Stimulated activated naive CD4-positive, alpha-beta T cell treated with Interleukin-2 at 50 U/mL for 16 hours (primary cell): ENCODE measurements at places on chromosomes 4 and X.

- peak; percentile 2 for DNase-seq
Measured at GRCh38 chr4:40121515-40121914, 64.9 kb downstream of the N4BP2 start.

DNA sequence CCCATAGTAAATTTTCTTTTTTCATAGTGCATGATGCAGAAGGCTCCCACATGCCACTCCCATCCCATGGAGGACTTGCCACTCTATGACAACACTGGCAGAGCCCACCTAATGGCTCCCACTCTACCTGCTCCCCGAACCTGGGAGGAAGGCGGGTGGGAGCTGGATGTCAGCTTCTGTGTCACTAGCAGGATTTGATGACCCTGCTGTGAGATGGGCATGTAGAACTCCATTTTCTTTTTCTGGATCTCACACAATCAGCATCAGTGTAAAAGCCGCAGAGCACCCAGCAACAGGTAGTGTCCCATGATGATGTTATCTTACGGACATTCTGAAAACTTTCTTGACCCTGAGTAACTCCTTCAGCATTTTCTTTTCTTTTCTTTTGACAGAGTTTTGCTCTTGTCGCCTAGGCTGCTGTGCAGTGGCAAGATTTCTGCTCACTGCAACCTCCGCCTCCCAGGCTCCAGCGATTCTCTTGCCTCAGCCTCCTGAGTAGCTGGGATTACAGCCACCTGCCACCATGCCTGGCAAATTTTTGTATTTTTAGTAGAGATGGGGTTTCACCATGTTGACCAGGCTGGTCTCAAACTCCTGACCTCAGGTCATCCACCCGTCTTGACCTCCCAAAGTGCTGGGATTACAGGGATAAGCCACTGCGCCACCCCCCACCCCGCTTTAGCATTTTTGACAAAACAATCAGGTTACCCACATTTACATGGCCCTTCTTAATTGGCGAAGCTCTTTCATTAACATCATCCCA, 15.0 kb upstream of the ADH1A start:
- DNase-seq: no peak

DNA sequence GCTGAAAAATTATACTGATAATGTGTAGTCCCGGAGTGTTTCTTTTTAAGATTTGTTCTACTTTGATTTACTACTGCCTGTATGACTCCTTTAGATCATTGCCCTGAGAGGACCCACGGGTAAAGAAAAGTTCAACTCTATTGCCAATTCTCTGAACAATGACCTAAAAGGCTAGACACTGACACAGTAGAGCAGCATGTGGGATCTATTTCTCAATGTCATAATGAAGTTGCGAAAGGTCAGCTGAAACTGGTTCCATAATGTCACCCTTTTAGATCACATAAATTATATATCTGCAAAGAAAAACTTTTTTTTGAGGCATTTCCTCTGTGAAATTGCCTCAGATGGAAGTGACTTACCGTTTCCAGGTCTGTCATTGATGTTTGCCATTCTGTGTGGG, 67.4 kb downstream of the GLRB start:
- DNase-seq: no peak

DNA sequence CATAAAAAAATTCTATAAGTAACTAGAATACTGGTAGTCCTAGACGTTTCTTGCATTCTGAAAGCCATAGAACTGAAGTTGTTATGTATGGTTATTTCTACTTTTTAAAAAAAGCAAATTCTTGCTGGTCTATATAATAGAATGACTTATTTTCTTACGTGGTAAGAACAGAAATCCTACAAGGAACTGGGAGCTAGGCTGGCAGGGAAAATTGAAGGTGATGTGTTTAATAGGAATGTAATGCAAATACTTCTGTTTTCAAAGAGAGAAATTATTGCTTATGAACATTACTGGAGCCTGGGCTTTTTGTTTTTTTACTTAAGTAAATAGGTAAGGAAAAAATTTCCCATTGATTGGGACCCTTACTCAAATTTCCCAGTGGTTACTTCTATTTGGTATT, 8.9 kb downstream of the CCNA2 start:
- DNase-seq: no peak

- no peak for DNase-seq
Measured at GRCh38 chr4:174663216-174663615, 140.9 kb upstream of the HPGD start.

DNA sequence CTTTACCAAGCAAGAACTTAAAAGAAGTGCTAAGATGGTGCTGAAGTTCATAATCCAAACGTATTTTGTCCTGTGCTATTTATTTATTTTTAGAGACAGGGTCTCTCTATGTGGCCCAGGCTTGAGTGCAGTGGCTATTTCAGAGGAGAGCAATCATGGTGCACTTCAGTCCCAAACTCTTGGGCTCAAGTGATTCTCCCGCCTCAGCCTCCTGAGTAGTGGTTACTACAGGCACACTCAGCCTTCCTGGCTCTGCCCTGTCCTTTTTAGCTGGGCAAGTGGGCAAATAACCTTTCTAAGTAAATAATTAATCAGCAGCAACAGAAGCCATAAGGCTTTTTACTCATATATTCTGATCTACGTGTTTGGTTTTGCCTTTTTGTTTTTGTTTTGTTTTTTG, 2.6 kb downstream of the NSD2 start:
- DNase-seq: no peak

DNA sequence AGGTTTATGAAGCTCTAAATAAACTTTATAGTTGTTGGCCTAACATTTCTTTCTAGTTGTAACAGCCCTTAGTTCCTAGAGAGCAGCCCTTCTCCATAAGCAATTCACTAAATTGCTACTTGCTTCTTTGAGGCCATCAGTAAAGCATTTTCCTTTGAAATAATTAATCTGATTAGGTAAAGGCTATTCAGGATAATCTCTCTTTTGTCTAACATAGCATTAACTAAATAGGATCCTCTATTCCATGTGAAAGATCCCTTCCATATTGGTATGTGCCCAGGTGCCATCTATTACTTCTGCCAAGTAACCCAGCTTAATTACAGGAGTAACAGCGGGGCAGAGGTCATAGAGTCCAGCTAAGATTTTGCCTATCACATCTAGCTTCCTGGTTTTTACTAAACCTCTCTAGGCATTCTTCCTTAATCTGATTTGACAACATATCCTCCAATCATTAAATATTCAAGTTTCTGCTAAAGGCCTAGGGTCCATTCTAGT, 1408.0 kb downstream of the PCDH18 start:
- DNase-seq: no peak

GRCh38 chrX:53193093-53193492, 31.9 kb downstream of the KDM5C start:
- no peak for DNase-seq

DNA sequence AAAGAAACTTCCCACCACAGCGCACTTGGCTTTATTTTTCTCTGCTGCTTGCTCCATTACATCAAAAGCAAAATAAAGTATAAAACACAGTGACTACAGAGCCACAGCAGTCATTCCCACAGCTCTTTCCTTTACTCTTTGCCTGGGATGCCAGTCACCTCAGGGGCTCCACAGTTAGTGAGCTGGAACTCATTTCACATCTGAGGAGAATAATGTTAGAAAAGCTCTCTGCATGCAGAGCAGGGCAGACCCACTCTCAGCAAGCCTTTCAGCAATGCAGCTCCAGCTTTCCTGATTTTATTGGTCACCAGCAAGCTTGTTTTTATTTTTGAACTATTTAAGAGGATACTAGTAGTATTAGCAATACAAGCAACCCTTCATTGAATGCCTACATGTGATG, 13.8 kb downstream of the GRXCR1 start:
- no peak for DNase-seq

- no peak for DNase-seq
Measured at GRCh38 chrX:111850975-111851374, 25.0 kb upstream of the TRPC5OS start.

- no peak for DNase-seq
Measured at GRCh38 chr4:85784348-85784747, 309.4 kb downstream of the ARHGAP24 start.

DNA sequence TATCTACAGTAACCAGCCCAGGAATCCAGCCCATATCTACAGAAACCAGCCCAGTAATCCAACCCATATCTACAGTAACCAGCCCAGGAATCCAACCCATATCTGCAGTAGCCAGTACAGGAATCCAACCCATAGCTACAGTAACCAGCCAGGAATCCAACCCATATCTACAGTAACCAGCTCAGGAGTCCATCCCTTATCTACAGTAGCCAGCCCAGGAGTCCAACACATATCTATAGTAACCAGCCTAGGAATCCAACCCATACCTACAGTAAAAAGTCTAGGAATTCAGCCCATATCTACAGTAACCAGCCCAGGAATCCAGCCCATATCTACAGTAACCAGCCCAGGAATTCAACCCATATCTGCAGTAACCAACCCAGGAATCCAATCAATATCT, 445.0 kb upstream of the BOD1L1 start:
- no peak for DNase-seq

- no peak for DNase-seq
Measured at GRCh38 chr4:168551945-168552695, 55.3 kb downstream of the PALLD start.

GRCh38 chrX:67787196-67787595, 243.4 kb downstream of the AR start:
- no peak for DNase-seq

GRCh38 chr4:150943818-150944217, 71.3 kb downstream of the LRBA start:
- no peak for DNase-seq

GRCh38 chr4:2591189-2591588, 54.7 kb downstream of the FAM193A start:
- DNase-seq: no peak

DNA sequence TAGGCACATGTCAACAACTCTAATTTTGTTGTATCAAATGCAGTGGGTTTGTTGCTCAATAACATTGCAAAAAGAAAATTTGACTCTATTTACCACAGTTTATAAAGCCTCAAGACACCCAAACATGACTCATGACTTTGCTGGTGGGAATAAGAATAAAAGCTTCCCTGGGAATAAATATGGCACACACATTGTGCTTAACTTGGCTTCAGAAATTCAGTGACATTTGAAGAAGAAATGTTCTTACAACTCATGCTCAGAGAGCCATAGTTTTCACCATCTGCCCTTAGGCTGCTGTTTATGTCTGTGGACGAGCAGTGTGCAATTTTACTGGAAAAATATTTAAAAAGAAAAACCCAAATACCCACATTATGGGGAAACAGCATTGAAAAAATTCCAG, 60.9 kb downstream of the SPATA18 start:
- no peak for DNase-seq

DNA sequence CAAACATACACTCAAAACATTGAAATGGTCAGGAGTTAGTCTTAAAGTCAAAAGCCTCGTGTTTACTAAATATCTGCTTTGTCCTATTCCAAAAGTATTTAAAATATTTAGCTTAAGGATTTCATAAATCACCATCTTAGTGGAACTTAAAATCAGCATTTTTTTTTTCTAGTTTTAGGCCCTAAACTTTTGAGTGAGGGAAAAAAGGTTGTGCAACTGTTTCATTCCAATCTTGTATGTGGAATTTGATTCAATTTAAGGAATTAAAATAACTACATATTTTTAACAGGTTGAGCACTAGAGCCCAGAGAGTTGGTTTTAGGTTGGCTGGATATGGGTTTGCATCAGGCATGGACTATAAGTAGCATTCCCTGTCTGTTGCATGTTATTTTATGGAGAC, 35.7 kb upstream of the ANK2 start:
- DNase-seq: no peak

DNA sequence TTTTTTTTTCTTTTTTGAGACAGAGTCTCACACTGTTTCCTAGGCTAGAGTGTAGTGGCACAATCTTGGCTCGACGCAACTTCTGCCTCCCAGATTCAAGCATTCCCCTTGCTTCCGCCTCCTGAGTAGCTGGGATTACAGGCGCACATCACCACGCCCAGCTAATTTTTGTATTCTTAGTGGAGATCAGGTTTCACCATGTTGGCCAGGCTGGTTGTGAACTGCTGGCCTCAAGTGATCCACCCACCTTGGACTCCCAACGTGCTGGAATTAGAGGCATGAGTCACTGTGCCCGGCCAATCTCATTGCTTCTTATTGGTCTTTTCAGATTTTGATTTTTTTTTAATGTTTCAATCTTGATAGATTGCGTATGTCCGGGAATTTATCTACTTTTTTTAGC, 124.4 kb downstream of the NBDY start:
- no peak for DNase-seq

- no peak for DNase-seq
Measured at GRCh38 chr4:140243278-140243753, 89.3 kb upstream of the MAML3 start.

GRCh38 chrX:108159028-108159670, 67.6 kb downstream of the ATG4A start:
- DNase-seq: no peak

GRCh38 chrX:100120956-100121355, 289.1 kb downstream of the PCDH19 start:
- DNase-seq: no peak

- DNase-seq: no peak
Measured at GRCh38 chr4:38565271-38566199, 98.5 kb upstream of the KLF3 start.

DNA sequence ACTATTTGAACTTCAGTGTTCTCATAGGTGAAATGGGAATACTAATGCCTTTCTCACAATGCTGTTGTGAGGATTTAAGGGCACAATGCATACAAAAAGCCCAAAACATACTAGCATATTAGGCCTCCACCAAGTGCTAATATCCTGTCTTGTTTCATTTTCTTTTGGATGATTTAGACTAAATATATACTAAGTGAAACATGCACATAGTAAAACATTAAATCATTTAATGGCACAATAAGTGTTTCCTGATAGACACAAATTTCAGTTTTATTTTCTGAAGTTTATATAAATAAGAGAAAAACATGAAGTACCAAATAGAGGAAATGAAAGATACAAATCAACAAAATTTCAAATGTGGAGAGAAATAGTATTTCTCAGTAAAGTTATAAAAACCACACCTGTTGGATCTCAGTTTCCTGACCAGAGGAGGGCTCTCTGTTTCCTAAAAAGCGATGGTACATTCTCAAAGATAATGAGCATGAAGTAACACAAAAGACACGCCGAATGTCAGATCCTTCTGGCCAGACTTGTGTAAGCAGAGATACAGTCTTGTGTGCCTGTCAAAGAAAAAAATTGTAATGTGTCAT, 25.1 kb downstream of the DDX60 start:
- DNase-seq: no peak

- no peak for DNase-seq
Measured at GRCh38 chr4:33512397-33512796, 2731.9 kb downstream of the ARAP2 start.

GRCh38 chr4:153816542-153816941, 27.7 kb upstream of the SFRP2 start:
- DNase-seq: no peak

GRCh38 chr4:168587411-168588125, 90.7 kb downstream of the PALLD start:
- no peak for DNase-seq

- DNase-seq: no peak
Measured at GRCh38 chrX:10667143-10667542, 46.8 kb upstream of the MID1 start.

DNA sequence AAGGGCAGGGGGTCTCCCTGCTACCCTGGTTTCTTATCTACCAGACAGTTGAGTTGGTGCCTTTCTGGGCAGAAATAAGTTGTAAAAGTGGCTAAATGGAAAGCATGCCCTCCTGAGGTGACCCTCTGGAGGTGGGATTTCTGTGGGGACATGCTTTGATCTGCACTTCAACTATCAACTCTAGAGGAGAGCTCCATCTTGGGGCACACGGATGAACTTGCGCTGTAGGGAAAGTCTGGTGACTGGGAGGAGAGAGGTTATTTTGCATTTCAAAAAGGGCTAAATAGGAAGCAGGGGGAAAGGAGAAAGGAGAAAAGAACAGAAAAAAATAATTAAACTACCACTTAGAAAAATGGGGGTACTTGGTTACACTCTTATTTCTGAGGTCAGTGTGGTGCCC, 12.7 kb upstream of the RHOXF2B start:
- no peak for DNase-seq

GRCh38 chrX:133249266-133250058, 31.3 kb upstream of the TFDP3 start:
- DNase-seq: no peak
